ENCODE measurements at places on chromosomes 7 and 10.

GRCh38 chr10:122159141-122159970 is 111.7 kb upstream of the BTBD16 start:
- DNase-seq = no peak

DNA sequence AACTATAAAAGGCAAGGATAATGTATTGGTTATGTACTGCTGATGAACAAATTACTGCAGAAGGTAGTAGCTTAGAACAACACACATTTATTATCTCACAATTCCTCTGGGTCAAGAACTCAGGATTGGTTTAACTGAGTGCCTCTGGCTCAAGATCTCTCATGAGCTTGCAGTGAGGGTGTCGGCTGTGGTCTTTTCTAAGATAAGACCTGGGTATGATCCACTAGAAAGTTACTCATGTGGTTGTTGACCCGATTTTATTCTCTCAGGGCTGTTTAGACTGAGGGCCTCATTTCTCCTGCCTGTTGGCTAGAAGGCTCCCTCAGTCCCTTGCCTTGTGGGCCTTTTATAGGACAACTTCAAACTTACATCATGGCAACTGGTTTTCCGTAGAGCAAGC is 86.7 kb downstream of the VWDE start:
- no peak for DNase-seq

DNA sequence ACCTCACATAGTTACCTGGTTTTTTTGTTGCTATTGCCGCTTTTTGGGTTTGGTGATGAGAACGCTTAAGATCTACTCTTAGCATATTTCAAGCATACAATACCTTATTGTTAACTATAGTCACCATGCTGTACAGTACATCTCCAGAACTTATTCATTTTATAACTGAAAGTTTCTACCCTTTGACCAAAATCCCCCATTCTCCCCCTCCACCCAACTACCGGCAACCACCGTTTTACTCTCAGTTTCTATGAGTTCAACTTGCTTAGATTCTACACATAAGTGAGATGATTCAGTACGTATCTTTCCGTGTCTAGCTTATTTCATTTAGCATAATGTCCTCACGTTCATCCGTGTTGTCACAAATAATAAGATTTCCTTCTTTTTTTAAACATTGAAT is 86.7 kb upstream of the IL6 start:
- DNase-seq = no peak

- DNase-seq = no peak
Observed at GRCh38 chr7:2123360-2123759, 109.4 kb downstream of the MAD1L1 start.

DNA sequence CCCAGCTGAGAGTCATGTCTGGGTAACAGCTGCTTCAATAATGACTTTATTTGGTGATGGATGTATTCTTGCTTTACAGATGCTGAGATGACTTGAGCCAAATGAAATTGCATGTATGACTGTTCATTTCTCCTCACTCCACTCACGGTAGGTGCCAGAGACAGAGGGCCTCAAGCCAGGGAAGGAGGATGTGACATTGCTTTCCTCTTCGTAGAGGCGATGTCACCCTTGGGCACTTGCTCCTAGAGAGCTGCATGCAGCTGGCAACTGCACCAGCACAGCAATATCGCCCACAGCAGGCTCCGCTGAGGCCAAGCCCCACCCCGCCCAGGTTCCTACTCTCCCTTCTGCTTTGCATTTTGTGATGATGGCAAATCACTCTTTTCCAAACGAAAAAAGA is 116.6 kb upstream of the AOAH start:
- DNase-seq = no peak

DNA sequence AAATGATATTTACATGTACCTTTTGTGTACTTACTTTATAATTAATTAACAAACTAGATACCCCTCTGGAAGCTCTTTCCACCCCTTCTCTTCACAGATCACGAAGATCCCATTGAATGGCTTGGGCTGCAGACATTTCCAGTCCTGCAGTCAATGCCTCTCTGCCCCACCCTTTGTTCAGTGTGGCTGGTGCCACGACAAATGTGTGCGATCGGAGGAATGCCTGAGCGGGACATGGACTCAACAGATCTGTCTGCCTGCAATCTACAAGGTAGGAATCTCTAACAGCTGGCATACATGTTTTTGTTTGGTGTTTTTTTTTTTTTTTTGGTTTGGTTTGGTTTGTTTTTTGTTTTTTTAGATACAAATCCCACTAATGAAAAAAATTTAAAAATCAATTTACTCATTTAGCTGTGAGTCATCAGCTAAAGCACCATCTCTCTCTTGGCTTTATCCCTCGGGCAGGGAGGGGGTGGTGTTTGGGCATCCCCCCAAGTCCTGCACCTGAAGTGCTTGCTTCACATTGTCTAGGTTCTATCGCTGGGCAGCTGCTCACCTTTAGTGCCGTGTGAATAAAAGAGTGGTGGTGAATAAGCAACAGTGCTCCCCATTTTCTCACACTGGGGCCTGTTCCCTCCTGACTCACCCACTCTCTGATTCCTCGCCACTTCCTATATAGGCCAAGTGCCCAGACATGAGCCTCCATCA is 68.9 kb downstream of the MET start:
- DNase-seq = no peak

DNA sequence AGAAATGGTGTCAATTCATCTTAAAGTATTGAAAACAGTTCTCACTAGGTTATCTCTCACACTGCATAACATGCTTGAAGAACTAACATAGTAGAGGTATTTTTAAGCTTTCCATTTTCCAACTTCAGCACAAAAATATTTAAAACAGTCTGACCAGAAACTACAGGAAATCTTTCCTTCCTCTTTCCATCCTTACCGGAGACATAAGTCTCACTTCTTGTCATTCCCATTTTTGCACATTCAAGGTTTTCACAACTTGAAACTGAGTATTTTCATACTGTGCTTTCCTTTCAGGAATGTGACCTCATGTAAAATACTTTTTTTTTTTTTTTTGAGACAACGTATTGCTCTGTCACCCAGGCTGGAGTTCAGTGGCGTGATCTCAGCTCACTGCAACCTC is 45.2 kb downstream of the ARHGAP12 start:
- no peak for DNase-seq

DNA sequence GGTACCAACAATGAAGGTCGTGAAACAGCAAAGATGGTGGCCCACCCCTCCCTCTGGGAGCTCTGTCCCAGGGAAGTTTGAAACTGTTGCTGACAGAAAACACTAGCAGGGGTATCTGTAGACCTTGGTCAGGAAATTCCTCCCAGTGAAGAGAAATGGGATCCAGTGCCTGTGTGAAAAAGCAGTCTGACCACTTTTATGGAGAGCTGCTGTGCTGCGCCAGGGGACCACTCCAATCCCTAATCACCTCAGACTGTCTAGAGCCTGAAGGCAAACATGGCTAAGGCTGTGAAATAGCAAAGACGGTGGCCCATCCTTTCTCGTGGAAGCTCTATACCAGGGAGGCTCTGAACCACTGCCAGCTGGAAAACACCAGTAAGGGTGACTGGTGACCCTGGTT is 38.3 kb upstream of the TMEM140 start:
- no peak for DNase-seq

DNA sequence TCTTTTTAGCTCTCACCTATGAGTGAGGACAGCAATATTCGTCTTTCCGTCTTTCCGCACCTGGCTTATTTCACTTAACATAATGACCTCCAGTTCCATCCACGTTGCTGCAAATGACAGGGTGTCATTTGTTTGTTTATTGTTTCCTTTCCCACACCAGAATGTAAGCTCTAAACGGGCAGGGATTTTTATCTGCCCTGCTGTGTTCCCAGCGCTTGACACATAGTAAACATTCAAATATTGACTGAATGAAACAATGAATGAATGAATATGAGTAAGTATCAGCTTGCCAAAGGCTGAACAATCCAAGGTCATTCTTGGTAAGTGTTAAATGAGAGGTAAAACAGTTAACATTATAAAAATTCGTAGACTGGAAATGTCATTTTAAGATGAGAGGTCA is 12.8 kb downstream of the SH3PXD2A start:
- no peak for DNase-seq

GRCh38 chr7:37438906-37439652 is 9.6 kb downstream of the ELMO1 start:
- no peak for DNase-seq

DNA sequence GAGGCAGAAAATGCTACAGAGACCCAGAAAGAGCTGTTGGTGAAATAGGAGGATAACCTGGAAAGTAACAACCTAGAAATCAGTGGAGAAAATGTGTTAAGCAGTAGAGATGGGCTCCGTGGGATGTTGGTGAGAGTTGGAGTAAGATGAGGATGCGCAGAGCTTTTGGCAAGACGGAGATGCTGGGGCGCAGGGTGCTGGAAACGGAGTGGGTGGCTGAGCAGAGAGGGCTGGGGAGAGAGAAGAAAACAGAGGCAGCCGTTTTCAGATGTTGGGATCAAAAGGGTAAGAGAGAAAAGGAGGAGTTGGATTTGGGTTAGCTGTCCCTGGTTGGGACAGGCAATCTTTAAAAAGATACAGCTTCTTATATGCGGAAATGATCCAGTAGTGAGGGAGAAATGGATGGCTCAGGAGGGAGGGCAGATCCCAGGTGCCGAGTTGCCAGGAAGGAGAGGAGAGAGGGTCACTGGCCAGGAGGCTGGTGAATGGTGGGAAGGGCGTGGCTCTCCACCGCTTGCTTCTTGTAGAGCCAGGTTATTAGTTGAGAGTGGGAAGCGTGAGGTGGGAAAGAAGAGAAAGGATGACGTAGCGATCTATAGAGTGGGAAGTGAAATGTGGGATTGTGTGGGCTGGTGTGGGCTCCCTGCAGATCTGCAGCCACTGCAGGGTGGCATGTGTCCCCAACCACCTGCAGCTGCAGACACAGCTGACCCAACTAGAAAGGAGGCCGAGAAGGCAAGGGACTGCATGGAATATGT is 182.2 kb upstream of the SVIL start:
- no peak for DNase-seq

DNA sequence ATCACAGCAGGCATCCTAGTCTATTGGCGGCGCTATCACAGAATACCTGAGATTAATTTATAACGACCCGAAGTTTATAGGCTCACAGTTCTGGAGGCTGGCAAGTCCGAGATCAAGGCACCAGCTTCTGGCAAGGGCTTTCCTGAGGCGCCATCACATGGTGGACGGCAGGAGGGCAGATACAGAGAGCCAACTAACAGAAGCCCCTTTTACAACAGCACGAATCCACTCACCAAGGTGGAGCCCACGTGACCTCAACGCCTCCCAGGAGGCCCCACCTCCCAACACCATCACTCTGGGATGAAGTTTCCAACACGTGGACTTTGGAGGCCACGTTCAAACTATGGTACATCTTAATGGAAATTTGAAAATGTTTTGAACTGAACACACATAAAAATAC is 255.3 kb downstream of the ELFN1 start:
- no peak for DNase-seq

DNA sequence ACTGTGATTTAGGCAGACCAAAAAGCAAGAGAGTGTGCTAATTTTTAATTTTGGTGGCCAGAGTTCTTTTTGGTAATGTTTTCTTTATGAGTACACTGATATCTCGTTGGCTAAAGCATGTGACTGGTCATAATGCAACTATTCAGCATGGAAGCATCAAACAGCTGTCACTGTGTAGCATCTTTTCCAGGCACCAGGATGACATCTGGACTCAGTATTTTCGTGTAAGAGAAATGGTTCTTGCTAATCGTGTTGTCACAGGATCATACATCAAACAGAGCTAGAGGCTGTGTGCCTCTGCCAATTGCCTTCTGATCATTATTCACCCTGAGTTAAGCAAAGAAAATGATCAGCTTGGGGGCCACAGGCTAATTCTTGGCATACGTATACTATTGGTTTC is 118.9 kb downstream of the SND1 start:
- no peak for DNase-seq

GRCh38 chr10:34150103-34150502 is 665.0 kb downstream of the PARD3 start:
- no peak for DNase-seq

DNA sequence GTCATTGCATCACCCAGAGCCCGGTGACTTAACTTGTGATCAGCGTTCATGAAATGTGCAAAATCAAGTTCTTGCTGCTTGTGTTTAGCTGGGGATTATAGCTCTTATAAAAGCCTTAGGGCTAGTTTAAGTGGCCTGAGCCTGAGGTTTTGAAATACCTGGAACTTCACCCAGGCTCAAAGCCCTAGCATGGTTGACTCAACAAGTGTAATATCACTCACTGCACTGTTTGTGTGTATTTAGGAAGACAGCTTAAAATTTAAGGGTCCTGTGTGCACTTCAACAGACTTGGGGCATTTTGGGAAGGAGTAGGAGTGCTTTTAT is 489.5 kb downstream of the GATA3 start:
- no peak for DNase-seq

- peak; percentile 42 for DNase-seq
Observed at GRCh38 chr10:3757638-3758490, 27.1 kb downstream of the KLF6 start.

DNA sequence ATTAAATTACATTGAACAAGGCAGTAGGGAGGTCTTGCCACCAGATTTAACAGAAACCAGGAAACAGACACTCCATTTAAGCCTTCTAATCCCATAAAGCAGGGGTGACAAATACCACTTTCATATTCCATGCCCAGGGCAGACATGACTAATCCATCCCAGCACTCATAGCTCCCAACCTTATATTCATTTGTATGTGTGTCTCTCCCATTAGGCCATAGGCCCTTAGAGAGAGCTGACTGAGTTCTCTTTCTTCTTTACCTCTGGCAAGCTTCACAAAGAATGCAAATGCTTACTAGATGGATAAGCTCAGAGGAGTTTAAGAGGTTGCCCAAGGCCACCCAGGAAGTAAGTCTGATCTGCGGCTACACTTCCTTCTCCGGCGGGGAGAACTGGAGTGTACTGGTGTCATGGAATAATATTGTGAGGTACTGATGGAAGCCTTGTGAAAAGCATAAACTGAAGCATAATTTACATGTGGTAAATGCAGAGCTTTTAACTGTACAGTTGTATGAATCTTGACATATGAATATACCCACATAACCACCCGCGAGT is 239.7 kb upstream of the HABP2 start:
- DNase-seq = no peak

- no peak for DNase-seq
Observed at GRCh38 chr10:97768322-97769315, 3.2 kb downstream of the SFRP5 start.

DNA sequence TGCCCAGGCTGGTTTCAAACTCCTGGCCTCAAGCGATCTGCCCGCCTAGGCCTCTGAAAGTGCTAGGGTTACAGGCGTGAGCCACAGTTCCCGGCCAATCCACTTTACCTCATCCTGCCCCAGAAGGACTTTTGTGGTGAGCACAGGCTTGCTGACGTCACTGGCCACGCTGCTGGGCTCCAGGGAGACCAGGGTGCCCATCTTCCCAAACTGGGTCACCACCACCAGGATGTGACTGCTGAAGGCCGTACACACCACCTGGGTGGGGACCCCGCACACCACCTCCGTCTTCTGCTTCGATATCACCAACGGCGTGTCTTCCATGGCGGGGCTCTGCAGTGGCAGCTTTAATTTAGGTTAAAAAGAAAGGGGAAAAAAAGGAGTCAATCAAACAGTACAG is 816 bp downstream of the PSMG3 start:
- DNase-seq = no peak

DNA sequence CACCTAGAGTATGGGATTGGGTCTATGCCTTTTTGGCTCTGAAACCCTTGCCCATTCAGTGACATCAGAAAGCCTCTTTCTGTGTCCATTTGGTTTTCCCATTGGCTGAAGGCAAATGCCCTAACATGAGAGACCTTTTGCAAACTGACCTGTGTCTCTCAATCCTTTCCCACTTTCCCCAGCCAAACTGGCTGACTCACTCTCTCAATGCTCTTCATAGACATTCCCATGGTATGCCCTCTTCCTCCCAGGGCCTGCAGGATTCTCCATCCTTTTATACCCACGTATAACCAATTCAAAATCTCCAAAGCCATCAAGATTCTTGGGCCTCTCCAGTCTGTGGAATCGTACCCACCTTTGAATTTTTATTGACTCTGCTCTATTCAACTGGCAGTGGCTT is 563.3 kb downstream of the GATA3 start:
- DNase-seq = no peak
